Right hindlimb (tissue), 1 donor: ENCODE measurements at places on chromosomes 2 and 18.

DNA sequence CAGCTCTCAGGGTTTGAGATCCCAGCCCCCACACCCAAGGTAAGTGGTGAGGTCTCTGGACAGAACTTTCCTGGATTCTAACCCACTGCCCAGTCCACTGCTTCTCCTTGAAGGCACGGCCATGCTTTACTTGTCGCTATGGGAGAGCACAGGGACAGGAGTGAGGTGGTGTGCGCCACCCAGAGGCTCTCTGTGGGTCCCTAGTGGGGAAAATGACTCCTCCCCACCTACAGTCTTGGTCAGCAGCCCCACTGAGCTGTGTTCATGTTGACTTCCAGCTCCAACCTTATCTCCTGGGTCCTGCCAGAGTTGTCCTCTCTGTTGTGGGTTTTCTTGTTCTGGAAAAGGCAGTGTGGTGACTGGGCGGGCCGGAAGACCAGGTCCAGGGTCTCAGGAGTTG is 11.1 kb downstream of the TET3 start:
- DNase-seq: no peak

DNA sequence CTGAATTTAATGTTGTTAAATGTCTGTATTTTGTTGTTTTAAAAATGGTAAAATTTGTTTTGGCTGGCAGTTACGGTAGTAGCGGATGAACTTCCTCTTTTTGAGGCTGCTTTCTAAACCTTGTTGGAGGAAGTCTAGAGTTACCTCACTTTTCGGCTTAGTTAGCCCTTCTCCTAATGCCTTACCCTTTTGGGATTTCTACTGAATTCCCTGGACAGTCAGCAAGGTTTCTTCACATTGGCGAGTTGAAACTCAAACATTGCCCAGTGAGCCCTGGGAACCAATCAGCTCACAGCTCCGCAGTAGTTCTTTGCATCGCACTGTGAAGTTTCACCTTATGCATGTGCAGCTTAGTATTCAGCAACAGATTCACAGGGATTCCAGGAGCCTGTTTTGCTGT is 55.2 kb downstream of the TMEM247 start:
- no peak for DNase-seq

GRCh38 chr2:186757009-186757408 is 63.1 kb downstream of the FAM171B start:
- no peak for DNase-seq

DNA sequence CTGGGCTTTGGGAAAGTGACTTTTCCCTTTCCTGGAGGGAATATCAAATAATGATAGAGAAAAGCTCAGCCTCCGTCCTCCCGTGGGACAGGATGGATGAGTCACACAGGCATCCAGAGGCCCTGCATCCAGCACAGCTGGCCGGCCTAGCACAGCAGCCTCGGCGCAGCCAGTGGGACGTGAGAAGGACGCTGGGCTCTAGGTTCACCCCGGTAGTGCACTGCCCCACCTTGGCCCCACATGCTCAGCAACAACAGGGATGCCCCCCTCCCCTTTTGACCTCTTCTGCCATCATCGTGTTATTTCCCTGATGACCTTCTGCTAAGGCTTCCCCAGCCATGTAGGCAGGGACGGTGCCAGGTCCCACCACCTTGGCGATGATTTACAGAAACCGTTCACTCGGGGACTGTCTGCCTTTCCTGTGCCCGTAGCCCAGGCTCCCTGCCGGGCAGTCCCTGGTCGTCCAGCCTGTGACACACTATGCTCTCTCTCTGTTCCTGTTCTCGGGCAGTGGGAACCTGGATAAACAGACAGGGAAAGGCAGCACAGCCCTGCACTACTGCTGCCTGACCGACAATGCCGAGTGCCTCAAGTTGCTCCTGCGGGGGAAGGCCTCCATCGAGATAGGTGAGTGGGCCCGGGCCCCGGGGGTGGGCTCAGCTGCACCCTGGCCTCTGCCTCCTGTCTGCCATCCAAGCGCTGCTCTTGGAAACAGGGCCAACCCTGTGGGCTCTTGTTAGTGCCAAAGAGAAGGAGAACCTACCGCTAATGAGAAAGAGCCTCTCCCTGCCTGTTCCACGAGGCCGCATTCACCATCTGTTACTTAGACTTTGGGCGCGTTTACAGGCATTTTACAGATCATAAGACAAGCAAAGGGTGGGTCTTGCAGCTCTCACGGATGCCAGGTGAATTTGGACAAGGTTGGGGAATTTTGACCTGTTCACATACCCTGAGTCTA is 44.6 kb downstream of the ITGB1BP1 start:
- peak; percentile 45 for DNase-seq
